ENCODE measurements at places on chromosomes 7 and 10.

DNA sequence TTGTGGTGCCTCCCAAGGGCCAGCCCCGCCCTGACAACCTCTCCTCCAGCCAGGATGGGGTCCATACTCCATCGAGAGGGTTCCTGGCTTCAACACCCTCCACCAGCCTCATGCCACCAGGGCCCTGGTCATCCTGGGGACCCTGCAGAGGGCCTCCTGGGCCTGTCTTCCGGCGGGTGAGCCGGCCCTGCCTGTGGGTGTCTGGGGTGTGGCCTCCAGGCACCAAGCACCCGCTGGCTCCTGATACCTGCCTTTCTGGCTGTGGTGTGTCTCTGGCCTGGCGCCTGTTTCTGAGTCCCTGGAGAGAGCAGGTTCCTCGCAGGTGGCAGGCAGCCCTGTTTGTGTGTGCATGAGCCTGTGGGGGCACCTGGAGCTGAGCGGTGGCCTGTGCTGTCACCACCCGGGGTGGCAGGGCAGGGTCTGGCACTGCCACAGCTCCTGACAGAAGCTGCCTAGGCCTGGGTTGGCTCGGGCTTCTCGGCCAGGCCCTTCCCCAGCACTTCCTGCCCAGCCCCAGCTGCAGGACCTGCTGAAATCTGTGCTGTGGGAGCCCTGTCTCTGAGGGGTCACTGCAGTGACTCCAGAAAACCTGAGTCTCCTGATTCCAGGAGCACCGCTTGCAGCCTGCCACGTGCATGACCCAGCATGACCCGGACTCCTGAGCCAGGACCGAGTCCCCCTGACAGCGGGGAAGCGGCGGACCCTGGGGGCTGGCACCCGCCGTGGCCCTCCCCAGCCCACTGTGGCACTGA is 18.4 kb downstream of the ADAM8 start:
- DNase-seq: no peak

GRCh38 chr10:45553613-45554012 is 119.0 kb downstream of the ZFAND4 start:
- DNase-seq: no peak

DNA sequence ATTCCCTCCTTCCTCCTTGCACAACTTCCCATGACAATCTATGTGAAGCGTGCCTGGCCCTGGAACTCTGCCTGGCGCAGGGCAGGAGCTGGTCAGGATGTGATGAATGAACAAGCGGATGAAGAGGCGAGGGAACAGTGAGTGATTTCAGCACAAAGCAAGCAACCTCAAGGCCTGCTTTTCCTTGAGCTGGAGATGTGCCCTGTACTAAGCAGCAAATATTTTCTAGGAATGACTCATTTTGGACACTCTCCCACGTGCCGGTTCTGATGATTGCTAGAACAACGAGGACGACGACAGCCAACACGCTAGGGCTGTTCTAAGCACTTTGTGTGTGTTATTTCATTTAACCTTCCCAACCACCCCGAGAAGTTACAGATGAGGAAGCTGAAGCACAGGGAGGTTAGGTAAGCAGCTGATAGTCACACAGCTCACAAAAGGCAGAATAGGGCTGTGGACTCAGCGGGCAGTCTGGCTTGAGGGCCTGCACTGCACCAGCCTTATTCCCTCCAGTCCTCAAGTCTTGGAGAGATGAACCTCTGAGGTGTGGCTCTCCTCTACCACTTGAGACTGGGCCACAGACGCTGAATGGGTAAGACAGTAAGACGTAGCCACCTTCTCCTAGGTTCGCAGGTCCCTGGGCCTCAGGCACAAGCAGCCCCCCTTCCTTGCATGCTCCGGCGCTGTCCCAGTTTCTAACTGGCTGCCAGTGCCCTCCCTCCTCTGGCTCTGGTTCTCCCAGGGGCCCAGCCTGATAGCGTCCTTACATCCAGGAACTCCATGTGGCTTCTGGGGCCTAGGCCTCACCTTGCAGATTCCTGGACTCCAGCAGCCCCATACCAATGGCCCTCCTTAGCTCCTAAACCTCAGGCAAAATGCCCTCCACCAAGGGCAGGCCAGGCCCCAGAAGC is 59.0 kb downstream of the YKT6 start:
- no peak for DNase-seq

GRCh38 chr10:106920538-106920937 is 244.0 kb downstream of the SORCS1 start:
- DNase-seq: no peak

DNA sequence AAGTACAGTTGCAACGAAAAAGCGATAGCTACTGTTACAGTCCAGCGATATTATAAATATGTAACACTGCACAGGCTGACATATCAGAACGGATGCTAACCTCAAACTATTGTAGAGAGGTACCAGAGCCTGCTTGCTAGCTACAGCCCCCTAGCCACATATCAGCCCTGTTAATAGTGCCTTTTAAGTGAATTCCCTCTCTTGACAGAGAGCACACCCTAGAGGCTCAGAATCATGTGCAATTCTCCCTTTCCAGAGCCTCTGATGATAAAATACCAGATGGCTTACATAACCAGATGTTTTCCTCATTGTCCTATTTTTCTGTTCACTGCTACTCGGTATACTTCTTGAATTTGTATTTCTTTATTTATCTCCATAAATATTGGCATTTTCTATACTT is 960.7 kb upstream of the CELF2 start:
- no peak for DNase-seq

DNA sequence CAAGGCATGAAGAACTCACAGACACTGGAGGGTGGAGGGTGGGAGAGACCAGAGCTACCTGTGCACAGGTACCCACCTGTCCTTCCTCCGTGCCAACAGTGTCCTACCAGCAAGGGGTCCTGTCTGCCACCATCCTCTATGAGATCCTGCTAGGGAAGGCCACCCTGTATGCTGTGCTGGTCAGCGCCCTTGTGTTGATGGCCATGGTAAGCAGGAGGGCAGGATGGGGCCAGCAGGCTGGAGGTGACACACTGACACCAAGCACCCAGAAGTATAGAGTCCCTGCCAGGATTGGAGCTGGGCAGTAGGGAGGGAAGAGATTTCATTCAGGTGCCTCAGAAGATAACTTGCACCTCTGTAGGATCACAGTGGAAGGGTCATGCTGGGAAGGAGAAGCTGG is 21.8 kb downstream of the PRSS2 start:
- DNase-seq: no peak

DNA sequence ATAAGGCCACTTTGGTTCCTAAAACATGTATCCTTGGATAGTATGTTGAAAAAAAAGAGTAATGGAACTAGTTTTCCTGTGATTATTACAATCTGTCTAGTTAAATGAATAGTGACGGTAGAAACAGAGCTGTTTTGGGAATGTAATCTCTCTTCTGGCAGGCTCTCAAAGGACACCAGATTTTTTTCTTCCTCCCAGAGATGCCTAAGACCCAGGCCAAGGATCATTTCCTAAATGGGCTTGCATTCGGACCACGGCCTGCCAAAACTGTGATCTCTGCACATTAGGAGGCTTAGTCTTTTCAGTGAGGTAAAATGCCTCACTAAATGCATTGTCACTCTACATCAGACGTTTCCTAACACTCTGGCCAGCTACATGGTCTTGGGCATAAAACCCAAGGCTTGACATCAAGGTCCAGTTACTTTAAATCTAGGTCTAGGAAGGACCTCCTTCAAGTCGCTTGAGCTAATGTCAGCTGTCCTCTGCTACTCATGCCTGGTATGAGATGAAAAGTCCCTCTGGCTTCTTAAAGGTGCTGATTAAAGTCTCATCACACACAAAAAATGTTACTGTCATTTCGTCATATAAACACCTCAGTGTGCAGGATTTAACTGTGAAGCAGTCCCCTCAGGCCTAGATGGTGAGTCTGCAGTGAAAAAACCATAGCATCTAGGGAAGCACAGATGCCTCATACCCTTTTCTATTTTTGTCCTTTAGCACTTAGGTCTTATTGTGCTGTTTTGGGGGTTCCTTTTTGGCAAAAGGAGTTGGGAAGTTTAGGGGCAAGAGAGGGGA is 47.7 kb downstream of the DLD start:
- DNase-seq: no peak

All from islet precursor cell (in vitro differentiated cells).